HuH-7 (cell line): ENCODE measurements at places on chromosomes 4 and X.
A peak's percentile ranks its signal among the peaks of the same experiment; 100 is the strongest.

- no peak for DNase-seq
Measured at GRCh38 chr4:150679018-150679764, 97.2 kb downstream of the MAB21L2 start.

DNA sequence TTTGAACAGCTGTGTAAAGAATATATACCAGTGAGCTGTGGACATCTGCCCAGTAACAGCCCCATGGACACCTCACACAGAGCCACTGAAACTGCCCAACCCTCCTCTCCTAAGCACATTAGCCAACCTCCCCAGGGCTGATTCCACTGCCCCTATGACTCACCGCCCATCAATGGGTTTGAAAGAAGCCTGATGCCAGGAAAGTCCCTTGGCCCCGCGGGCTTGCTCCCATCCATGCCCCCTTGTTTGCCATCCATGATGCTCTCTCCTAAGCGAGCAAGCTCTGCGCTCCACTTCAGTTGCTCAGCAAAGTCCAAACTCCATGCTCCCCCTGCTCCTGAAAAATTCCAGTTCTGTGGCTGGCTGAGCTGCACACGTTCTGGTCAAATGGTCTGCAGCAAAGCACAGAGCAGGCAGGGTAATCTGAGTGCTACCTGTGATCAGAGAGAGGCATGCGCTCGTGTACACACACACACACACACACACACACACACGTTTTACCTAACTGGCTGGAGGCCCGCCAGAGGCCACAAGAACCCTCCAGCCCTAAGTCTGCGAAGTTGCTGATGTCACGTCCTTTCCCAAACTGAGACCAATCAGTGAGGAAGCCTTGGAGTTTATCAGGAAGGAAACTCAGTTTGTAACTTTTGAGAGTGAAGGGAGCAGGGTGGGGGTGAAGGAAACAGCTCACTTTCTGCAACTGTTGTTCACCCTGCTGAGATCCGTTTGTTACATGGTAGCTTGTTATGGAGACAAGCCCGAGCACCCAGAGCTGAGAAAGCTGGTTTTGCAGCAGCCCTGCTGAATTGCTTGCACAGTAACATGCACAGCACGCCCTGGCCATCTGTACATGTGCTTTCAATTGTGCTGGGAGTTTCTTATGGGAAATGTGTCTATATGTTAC, at the start of gene ASB9:
ASB9 (minus strand) TSS at position 466 of the 904 bp plus-strand sequence; CDS start at position 257, 209 bp downstream.
- DNase-seq = peak; percentile 23

- no peak for DNase-seq
Measured at GRCh38 chr4:576245-576821, at the start of gene TMEM271. TMEM271 (minus strand) TSS chr4:576295; CDS start chr4:576062, 233 bp downstream.

GRCh38 chr4:89397441-89397840, 89.8 kb upstream of the GPRIN3 start:
- DNase-seq = no peak

- DNase-seq = no peak
Measured at GRCh38 chr4:140005699-140006098, 148.3 kb downstream of the MAML3 start.

- no peak for DNase-seq
Measured at GRCh38 chrX:44675362-44676024, 132.8 kb upstream of the FUNDC1 start.

DNA sequence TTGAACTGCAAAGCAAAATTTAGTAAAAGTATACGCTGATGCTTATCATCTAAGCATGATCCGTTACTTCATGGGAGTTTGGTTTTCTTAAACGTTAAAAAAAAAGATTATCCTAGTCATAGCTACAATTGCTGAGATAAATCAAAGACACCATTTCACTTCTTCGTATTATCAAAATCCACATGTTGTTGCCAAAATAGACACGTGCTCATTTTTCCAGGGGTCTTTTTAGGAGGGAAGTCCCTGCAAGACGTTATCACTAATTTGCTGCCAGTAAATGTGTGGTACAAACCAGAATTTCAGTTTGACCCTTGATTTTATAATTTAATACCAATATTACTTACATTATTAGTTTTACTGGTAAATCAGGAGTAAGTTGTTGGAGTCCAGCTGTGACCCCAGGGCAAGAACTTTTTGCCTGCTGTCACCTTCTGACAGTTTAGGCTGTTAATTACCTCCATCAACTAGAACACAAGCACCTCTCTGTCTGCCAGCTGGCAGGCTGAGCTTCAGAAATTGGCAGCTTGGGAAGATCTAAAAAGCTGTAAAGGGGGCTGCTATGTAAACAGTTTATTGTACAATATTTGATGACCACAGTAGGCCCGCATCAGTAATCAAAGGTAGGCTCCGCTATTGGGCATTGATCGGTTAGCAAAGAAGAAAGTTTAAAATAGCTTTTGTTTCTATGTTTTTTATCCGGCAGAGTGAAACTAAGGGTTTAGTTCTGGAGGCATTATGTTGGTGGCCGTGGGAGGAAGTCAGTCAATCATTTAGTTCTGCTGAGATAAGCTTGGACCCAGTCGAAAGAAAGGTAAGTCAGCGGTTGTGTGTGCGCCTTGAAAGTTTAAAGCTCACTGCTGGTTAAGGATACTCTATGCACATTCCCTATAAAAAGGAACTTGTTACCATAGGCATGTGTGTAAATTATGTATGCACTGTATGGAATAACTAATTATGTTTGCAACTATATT, 196.4 kb downstream of the FBXO8 start:
- DNase-seq = no peak

DNA sequence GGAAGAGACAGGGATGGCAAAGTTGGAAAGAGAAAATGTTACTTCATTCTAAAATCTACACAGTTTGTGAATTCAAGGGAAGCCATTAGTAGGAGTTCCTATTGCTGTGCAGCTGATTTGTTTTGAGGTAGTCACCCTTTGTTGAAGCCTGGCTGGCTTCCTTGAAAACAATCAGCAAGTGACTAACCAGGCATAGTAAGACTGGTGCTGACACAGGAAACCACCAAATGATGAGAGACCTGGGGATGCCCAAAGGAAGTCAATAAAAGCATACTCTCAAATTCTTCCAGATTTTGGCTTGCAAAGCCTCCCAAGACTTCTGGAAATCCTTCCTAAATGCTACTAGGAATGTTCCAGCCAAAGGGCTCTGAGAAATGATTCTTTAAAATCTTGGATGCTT, 23.9 kb upstream of the PRDM8 start:
- DNase-seq = no peak

GRCh38 chrX:119523664-119524184, 41.5 kb downstream of the STEEP1 start:
- no peak for DNase-seq

GRCh38 chr4:124018383-124019317, 622.1 kb downstream of the SPRY1 start:
- DNase-seq = peak; percentile 32

DNA sequence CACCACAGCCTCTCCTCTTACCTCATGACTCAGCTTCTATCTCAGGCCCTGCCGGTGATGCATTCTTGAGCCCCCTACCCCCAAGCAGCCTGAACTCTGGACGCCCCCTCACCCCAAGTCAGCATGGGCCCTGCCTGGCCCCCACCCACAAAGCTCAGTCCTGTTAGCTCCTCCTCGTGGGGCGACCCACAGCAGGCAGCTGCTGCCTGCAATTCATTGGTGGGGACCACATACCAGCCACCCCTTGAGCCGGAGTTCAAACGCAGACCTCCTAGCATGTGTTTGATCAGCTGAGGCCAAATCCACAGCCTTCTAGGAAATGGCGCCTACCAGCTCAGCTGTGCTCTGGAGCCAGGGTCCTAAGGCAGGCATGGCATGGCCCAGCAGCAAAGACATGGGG, 111.8 kb downstream of the EFNB1 start:
- no peak for DNase-seq

GRCh38 chr4:38073596-38074234, 113.5 kb downstream of the PTTG2 start:
- no peak for DNase-seq

- DNase-seq = no peak
Measured at GRCh38 chrX:68234171-68234910, 199.0 kb downstream of the OPHN1 start.

- DNase-seq = no peak
Measured at GRCh38 chr4:37873386-37873785, 17.5 kb upstream of the TBC1D1 start.

- no peak for DNase-seq
Measured at GRCh38 chr4:168200685-168201084, 108.3 kb downstream of the ANXA10 start.

- no peak for DNase-seq
Measured at GRCh38 chrX:39396358-39396995, 595.2 kb downstream of the MID1IP1 start.
